ENCODE measurements at places on chromosomes 5 and 9.

DNA sequence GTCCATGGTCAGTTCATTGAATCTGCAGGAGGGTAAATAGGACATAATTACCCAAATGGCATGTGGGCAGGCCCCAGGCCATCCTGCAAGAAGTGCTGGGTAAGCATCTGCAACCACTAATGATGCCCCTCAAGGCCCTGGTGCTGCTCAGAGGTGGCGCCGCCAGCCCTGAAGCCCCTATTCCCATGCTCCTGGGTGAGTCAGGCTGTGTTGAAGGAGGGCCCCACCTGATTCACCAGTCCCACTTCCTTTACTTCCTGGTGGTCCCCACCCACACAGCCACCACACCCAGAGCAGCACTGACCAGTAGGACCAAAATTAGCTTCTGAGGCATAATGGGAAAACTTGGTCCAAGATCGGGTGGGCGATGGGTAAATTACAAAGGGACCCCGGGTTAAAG lies 120.4 kb upstream of the SPRY4 start:
- no peak for DNase-seq

GRCh38 chr5:173328844-173329490 lies 753 bp upstream of the STC2 start:
- peak; percentile 43 for DNase-seq

DNA sequence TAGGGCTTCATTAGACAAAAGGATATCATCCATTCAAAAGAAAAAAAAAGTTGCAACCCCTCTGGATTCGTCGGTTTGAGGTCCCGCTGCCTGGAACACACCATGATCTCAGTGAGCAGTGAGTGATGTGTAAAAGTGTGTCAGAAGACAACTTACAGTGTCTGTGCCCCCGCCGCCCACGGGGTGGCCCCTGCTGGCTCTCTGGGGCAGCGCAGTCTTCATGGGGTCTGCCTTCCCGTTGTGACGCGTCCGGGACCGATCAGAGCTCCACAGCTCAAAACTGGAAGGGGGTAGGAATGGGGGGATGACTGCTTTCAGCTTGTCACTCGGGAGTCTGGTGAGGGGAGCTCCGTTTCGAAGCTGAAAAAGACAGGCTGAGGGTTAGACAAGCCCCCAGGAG lies 22.6 kb downstream of the ANKS6 start:
- no peak for DNase-seq

GRCh38 chr5:42268630-42269029 lies 154.6 kb upstream of the GHR start:
- no peak for DNase-seq

GRCh38 chr5:10778179-10778910 lies 17.3 kb upstream of the DAP start:
- DNase-seq: no peak

- DNase-seq: no peak
Measured at GRCh38 chr9:89446961-89447310, 51.0 kb downstream of the SEMA4D start.

GRCh38 chr5:172486912-172487311 lies 32.6 kb upstream of the SH3PXD2B start:
- no peak for DNase-seq

DNA sequence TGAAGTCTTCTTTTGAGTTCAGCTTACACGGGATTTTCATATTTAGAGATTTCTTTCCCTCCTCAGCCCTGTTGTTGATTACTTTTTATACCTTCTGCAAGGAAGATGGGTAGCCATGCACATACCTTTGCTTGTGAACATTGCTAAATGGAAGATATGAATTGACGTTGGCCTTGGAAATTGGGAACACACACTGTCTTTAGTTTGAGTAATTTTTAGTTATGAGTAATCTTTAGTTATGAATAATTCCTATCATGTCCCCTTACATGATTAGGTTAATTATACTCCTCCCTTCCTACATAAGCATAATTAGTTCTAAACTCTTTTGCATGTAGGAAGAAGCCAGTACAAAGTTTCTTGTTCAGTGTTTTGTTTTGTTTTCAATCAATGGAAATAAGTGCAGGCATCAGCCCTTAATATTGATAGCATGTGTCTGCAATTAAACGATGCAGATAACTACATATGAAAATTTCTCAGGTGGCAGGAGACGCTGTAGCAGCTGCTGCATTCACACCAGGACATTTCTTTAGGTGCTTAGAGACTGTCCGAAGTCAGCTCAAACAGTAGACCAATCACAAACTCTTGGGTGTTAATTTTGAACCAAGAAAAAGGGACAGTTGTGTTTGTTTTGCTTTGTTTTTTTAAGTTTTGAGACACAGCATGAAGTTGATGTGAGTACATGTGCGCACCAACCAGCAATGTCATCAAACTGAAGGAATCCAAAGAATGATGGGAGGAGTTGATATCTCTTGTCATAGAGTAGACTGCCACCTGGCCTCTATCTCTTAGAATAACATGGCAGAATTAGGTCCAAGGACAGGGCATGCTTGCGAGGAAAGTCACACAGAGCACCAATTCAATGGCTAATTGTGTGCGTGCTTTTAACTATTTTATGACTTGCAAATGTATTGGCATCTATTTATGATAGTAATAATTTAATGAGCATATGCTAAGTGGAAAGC lies 51.4 kb downstream of the SMARCA2 start:
- DNase-seq: no peak

GRCh38 chr9:125889112-125889475 lies 141.9 kb downstream of the PBX3 start:
- DNase-seq: no peak

GRCh38 chr5:9182899-9183695 lies 362.8 kb downstream of the SEMA5A start:
- no peak for DNase-seq

DNA sequence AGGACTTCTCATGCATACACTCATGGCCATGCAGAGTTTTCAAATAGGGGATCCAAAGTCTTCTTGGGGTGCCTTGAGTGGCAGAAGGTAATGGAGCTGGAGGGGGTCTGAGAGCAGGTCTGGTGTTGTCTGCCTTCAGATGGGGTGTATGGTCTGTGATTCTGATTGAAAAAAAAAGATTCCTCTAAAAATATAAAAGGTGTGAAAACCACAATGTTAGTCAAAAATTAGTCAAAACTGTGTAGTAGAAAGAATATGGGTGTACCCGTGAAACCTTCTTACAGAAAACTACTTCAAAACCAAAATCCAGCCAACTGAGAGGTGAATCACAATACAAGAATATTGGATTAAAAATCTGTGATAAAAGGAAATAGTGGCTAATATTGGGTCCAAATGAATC lies 20.1 kb downstream of the DOCK2 start:
- DNase-seq: no peak

DNA sequence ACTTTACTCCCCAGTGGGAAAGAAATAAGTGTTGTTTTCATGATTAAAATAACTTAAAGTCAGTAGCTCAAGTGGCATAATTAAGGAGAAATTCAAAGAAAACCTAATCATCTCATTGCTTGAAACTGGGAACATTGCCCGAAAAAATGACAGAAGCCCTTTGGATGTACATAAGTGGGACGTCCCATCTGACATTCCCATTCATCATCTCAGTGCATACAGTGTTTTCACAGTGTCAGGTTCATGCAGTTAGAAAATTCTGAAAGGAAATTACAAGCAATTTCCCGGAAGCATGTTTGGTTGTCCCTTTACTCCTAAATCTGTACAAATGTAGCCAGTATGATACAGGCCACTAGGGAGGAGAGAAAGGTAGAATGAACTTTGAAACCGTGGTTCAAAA lies 95.6 kb downstream of the ADAMTS16 start:
- no peak for DNase-seq

GRCh38 chr9:117120061-117120460 lies 294.8 kb downstream of the ASTN2 start:
- no peak for DNase-seq

DNA sequence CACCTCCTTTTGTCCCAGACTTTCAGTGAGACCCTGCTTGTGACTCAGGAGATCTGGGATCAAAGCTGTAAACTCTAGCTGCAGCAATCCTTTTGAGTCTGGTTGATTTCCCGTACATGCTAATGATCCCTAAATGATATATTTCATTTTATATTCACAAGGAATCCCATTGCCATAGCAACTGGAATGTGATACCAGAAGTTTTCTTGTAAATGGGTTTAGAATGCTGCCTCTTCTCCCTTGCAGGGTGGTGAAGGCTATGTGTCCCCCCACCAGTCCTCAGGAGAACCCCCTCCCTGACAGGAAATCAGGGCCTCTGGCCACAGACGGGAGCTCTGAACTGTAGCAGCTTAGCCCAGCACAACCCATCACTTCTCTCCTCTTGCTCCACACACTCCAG lies 215.0 kb downstream of the FSTL4 start:
- DNase-seq: no peak

DNA sequence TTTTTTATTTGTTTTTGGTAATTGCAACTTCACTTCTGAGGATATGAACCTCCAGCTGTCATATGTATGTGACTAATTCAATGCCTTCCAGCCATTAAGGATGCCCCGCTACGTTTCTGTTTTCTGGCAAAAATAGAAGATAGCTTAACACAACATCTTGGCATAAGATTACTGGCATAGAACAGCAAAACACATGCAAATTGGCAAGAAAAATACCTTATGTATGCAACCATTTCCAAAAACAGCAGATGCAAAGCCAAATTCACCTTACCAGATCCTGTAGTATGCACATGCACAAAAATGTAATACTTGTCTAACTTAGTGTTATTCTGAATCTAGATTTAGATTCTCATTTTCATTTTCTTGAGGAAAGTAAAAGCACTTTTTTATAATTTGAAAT lies 461.1 kb upstream of the CYLC2 start:
- DNase-seq: no peak

GRCh38 chr9:123070198-123070597 lies 36.7 kb downstream of the GPR21 start:
- no peak for DNase-seq

DNA sequence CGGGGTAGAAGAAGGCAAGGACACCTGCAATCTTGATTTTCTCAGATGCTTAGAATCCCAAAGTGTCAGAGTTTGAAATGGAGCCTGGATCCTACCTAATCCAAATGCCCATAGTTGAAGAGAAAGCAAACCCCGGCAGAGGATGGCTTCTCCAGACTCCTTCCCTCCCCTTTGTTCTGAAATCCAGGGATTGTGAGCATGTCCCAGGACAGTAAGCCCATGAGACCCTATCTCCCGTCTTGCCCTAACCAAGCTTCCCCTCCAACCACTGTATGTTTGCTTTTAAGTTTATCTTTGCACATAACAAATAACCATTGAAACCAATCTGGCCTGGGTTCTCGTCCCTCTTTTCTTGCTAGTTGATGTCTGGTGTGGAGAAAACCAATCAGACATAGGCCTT lies 78.3 kb upstream of the NIPAL4 start:
- DNase-seq: no peak

DNA sequence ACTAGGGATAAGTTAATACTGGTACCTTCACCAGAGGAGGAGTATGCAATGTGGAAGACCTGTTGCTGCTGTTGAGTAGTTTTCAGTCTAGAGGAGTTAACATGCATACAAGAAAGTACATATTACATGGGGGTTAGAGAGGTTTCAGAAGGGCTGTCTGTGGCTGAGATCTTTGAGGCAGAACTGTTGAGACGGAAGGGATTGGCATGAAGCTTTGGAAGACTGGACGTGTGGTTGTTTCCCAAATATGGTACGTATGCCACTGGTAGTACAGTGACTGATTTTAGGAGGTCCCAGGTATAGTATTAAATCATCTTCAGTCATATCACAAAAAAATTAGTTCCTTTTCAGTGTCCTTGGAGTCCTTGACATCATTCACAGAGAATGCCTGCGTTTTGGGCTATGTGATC lies 17.6 kb downstream of the TNFAIP8 start:
- DNase-seq: no peak

DNA sequence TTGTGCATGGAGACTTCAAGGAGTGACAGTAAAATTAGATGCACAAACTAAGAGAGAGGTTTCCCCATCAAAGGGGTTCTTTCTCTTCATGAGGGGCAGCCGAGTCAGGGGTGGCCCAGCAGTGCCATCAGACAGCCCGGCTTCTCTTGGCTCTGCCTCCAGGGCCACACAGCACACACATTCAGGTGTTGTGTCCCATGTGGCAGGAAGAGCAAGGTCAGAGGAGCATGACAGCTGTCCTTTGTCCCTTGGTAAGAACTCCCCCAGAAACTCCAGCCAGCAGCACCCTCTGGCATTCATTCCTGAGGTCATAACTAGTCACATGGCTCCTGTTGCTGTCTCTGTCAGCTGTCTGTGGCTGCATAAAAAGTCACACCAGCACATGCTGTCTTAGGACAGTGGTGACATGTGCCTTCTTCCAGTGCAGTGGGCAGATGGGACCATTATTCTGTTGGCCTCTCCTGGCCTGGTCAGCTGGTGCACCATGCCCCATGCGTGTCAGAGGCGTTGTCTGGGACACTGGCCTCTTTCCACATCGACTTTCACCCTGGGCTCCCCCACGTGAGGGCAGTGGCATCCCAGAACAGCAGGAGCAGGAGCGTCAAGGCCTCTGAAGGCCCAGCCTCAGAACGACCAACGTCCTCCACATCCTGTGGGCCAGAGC lies 78.4 kb upstream of the OTULINL start:
- DNase-seq: no peak

GRCh38 chr5:179550511-179551342 lies at the start of gene RUFY1:
Gene RUFY1 (plus strand): TSS chr5:179550554. CDS start chr5:179550570, 16 bp downstream.
- DNase-seq: peak; percentile 68

GRCh38 chr5:76134646-76135045 lies 51.5 kb downstream of the SV2C start:
- DNase-seq: no peak

- DNase-seq: no peak
Measured at GRCh38 chr5:143086908-143087637, 316.4 kb downstream of the NR3C1 start.

DNA sequence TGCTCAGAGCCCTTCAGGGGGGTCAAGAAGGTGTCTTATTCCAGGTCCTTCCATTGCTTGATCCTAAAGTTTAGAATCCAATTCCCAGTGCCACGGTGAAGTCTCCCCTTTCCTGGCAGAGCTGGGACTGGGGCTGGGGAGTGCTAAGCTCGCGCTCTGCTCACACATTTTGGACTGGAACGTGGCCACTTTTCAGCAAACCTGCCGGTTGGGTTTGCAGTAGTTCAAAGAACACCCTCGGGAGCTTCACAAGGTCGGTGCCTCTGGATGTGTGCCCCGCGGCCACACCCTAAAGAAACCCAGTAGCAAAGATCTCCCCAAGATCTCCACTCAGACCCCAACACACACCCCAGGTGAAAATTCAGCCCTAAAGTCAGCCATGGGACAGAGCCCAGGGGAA lies at the start of gene C9orf152:
Gene C9orf152, minus strand, starts transcription at position 129 of the 400 bp plus-strand sequence. CDS start 580 bp downstream, outside the sequence.
- no peak for DNase-seq

- no peak for DNase-seq
Measured at GRCh38 chr9:120040896-120041295, 539.1 kb downstream of the CDK5RAP2 start.

- DNase-seq: no peak
Measured at GRCh38 chr9:4833781-4834560, 41.2 kb downstream of the RCL1 start.

- DNase-seq: no peak
Measured at GRCh38 chr9:128103589-128103962, 24.0 kb downstream of the PTGES2 start.

GRCh38 chr5:132027027-132027426 lies 15.6 kb upstream of the ACSL6 start:
- no peak for DNase-seq

DNA sequence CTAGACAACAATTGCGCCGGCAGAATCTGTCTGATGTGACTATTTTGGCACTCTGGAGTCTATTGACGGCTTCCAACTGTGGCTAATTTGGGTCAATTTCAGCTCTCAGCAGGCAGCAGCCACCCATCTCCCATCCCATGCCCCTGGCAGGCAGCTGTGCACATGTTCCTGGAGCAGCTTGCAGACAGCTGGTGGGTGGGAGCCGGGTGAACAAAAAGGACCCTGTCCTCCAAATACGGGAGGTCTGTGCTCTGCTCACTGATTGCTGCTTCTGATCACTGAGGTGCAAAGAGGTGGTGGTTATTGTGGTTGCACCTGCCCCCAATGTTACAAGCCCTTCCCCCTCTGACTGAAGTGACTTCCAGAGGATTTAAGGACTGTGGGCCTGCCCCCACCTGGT lies 45.0 kb upstream of the N4BP3 start:
- DNase-seq: no peak
